ENCODE measurements at places on chromosomes 2 and 18.

DNA sequence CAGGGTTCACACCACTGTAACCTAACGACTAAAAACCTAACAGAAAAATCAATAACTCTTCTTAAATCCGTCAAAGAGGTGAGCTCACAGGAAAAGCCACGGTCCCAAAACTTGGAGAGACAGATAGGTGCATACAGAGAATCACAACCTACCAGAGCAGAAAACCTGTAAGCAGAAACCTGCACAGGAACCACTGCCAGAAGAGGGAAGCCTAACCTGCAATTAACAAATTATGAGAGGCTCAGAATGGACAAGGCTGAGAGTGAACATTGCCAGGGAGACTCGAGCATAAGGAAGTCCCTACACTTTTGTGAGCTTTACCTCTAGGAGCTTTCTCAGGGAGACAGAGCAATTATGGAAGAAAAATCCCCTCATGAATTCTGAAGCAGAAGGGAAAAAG lies 156.2 kb upstream of the NETO1 start:
- DNase-seq: no peak

- no peak for DNase-seq
Measured at GRCh38 chr2:168939918-168940317, 38.8 kb downstream of the G6PC2 start.

DNA sequence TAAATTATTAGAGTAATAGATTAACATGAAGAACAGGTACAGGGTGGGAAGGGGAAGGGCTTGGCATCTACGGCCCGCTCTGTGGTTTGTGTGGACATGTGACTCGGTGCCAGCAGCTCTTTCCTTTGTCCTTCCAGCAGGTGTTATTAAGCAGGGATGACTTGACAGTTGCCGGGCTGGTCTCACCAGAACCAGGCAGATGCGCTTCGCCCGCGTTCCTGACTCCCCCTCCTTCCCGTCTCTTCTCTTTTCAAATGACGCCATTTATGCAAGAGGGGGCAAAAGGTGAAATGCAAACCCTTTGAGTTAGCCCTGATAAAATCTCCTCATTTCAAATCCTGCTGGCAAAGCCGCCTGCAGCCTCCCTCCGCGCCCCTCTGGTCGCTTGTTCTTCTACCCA lies 38.9 kb upstream of the MGAT4A start:
- no peak for DNase-seq

DNA sequence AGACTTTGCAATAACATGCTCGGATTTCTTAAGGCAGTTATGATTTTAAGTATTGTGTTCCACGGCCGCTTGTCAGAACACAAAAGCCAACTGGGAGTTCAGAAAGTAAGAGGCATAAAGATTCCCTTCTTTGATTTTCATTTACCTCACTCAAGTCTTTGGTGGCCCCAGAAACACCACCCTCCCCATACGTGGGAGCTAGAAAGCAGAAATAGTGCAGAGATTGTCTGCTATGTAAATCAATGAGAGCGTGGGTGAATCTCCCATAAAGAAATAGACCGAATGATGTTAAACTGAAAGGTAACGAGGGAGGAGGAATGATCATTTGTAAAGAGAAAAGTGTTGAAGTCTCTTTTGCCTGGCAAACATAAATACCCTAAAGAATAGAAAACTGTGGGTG lies 322.1 kb upstream of the ETAA1 start:
- DNase-seq: no peak

- DNase-seq: no peak
Measured at GRCh38 chr18:22681908-22682307, 251.2 kb upstream of the RBBP8 start.

DNA sequence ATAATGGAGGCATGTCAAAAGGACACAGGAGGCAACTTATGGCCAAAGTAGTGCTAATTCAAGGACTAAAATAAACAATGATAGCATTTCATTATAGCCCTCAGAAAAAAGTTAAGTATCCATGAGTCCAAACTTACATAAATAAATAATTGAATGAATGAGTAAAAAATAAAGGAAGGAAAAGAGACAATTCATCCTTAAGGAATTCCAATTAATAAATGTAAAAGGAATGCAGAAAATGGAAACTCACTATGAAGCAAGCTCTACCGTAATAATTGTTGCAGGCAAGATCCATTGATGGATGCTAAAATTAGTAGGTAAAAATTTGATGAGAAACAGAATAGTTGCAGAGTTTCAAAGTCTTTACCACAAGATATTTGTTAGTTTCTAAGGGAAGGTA lies 88.2 kb upstream of the RAPGEF4 start:
- no peak for DNase-seq

DNA sequence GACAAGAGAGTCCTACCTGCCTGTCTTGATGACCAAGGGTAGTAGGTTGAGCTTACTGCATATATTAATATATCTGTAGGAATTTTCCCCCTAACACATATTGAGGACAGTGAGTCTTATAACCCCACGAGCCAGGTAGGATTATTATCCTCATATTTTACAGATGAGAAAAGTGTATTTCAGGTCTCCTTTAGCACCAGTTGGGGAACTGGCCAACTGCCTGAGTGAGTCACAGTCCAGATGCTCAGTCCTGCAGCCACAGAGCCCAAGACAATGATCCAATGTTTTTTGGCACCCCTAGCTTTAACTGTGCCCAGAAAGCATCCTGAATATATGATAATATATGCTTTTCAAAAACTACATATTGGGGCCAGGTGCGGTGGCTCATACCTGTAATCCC lies 30.8 kb upstream of the GLS start:
- no peak for DNase-seq

- no peak for DNase-seq
Measured at GRCh38 chr2:16324544-16324937, 341.1 kb downstream of the CYRIA start.

DNA sequence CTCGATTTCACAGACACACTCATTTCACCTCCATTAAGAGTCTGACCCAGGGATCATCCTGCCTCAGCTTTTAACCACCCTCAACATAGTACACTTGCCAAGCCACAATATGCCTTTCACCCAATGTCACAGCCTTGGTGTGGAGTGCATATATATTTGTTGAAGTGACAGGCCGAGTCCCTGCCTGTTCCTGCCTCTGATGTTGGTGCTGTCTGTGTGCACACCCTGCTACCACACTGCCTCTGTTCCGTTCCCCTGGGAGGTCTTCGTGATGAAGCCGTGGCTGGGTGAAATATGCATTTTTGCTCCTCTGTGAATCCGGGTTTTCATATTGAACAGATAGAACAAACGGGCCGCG lies 90.3 kb downstream of the RNF144A start:
- DNase-seq: no peak

GRCh38 chr18:37639846-37640245 lies 74.2 kb upstream of the CELF4 start:
- DNase-seq: no peak

DNA sequence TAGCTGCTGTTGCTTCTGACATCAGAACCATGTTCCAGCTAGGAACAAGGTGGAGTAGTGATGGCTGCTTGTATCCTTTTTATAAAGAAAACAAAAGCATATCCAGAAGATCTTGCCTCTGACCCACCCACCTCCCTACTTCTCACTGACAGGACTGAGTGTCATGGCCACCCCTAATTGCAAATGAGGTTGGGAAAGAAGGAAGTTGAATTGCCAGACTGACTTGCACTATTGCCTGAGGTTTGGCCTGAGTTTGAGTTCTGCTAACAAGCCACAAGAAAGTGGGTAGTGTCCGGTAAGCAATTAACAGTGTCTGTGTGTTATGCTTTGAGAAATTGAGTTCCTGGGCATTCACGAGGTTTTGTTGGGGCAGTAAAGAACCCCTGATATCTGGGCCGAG lies 22.8 kb downstream of the SGPP2 start:
- DNase-seq: no peak

- DNase-seq: no peak
Measured at GRCh38 chr2:67485431-67485830, 88.3 kb downstream of the ETAA1 start.

- DNase-seq: no peak
Measured at GRCh38 chr2:31138037-31138962, at the start of gene GALNT14. GALNT14 (minus strand) TSS chr2:31138440; CDS start chr2:31138086, 354 bp downstream.

GRCh38 chr18:76434452-76434851 lies 60.6 kb downstream of the ZNF516 start:
- DNase-seq: no peak

DNA sequence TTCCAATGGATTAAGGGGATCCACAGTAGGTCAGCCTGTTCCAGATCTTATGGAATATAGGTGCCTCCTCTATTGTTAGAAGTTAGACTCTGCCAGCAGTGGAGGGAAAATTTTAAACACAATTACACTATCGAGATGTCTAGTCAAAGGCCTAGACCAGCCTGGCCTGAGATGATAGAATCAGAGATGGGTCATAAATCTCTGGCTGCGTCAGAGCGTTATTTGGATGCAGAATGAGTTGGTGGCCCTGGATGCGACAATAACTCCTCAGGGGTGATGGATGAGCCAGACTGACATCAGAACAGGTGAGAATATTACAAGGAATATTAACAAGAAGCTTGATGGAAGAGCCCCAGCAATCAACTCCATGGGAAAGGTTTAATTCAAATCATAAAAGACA lies 149.3 kb upstream of the TCF4 start:
- DNase-seq: no peak

- no peak for DNase-seq
Measured at GRCh38 chr18:67211646-67212045, 304.9 kb downstream of the DSEL start.

DNA sequence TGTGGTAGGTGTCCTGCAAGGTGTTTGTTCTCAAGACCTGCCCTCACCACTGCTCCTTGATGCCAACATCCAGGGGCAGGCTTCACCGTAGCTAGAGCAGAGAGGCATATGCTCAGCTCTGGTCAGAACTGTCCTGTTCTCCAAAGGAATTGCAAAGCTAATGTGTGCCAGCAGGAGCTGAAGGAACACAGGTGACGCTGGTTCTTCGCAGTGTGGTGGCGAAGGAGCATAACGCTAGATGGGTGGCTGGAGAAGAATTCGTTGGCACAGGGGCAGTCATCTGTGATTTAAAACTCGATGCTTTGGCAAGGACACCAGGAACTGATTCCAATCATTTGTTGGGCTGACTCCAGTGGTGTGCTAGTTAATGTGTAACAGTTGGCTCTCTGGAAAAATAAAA lies 11.4 kb upstream of the PER2 start:
- no peak for DNase-seq

GRCh38 chr18:26407736-26408601 lies 140.4 kb downstream of the KCTD1 start:
- DNase-seq: no peak

DNA sequence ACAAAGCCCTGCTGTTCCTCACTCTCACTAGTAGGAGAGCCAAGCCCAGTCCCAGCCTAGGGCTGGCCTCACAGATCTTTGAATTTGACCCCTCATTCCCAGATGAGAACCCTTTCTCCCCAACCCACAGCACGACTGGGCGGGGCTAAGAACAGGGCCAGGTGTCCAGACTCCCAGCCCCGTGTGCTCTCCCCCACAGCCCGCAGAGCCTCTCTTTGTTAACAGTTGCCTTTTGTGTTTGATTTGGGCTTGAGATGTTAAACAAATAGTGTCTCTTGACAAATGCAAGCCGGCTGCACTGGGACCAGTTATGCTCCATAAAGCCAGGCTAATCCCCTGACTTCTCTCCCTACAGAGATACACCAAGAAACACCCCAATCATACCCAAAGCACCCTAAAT lies 4.7 kb upstream of the KCNK3 start:
- no peak for DNase-seq

DNA sequence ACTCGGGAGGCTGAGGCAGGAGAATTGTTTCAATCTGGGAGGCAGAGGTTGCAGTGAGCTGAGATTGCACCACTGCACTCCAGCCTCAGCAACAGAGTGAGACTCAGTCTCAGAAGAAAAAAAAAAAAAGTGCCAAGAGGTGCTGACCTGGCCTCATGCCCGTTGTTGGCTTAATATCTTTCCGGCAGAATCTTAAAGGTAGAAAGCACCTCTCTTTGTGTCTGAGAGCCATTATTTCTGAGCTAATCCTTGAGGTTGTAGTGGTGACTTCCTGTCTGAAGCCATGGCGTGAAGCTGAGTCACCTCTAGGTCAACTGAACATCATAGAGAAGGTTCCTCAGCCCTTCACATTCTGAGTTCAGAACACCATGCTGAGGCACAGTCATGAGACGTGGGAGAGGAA lies 60.4 kb downstream of the WDSUB1 start:
- DNase-seq: peak; percentile 31

DNA sequence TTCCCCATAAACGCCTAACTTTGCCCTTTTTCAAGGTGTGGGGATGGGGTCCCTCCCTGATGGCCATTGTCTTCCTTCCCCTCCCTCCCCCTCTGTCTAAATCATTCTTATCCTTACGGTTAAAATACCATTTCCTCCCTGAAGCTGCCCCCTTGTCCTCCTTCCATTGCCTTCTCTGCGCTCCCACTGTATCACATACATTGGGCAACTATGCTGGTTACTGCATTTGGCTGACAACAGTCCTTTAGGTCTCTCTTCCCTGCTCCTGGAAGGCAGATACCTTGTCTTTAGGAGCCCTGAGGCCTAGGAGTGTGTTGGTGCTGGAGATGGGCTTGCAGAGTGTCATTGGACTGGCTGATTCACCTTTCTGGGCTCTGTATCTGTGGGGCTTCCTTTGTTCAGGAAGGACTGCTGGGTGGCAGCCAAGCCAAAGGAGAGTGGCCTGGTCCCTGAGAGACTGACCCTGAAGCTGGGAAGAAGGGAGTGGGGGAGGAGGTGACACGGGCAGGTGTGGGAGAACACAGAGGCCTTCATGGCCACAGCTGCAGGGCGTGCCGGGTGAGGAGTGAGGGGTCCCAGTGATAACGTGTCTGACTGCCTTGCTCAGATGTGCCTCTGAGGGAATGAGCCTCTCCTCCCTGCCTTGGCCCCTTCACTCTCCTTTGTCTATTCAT lies 2.2 kb downstream of the WNT6 start:
- DNase-seq: no peak

DNA sequence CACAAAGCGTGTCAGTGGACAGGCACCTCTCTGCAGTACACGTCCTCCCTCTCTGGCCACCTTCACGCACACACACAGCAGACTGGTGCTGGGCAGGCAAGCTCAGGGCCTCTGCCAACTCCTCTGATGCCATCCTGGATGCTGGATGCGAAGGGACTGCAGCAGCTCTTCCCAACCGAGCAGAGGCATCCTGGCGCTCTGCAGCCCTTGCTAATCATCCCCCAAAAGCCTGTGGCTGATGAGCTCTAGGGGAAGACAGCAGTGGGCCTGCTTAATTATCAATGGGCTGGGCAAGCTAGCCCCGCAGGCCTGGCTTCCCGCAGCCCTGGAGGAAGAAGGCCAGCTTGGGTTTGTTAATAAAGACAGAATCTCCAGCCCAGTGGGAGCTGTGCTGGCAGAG lies 71.3 kb upstream of the TEX51 start:
- DNase-seq: no peak

DNA sequence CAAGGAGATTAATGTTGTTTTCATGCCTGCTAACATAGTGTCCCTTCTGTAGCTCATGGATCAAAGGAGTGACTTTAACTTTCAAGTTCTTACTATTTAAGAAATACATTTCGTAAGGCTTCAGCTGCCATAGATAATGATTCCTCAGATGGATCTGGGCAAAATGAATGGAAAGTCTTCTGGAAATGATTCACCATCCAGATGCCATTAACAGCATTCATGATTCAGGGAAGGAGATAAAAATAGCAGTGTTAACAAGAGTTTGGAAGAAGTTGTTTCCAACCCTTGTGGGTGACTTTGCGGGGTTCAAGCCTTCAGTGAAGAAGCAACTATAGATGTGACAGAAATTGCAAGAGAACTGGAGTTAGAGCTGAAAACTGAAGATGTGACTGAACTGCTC lies 17.0 kb downstream of the VRK2 start:
- no peak for DNase-seq

All from kidney epithelial cell (primary cell).